CD4-positive, alpha-beta T cell treated with Interleukin-17A for 1 hour (primary cell): ENCODE measurements at places on chromosomes 1 and 21.

GRCh38 chr1:59560807-59561450 is 253.8 kb upstream of the HOOK1 start:
- no peak for DNase-seq

DNA sequence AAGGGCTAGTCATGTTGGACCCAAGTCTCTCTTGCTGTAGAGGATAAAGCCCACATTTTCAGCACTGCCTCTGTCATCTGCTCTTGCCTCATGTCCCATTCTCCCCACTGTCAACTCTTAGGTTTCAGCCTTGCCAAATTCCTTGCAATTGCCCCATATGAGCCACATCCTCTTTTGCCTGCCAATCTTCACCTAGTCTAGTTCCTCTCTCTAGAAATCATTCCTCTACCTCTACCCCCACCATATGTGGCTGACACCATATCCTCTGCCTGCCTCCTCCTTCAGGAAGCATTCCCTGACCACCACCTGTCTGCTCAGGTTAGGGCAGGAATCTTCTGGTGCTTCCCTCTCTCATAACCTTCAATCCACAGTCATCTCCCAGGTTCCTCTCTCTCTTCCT is 38.2 kb downstream of the SLC9A1 start:
- DNase-seq: peak; percentile 29

DNA sequence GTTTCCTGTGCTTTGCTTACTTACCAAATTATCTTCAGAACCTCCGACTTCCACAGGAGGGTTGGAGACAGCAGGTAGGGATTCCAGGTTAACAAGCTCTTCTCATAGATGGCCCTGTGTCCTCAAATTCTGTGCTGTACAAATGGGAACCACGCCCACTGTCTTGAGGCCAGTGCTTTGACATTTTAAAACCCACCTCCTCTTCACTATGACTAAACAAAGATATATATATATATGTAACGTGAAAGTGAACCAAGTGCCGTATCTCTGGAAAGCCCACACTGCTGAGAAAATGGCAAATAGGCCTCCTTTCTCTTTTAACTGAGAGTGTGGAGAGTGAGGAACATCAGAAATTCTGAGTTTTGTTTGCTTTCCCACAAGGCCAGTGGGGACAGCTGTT is 99.6 kb downstream of the ZBTB18 start:
- no peak for DNase-seq

- no peak for DNase-seq
Measured at GRCh38 chr1:5620997-5621396, 371.2 kb downstream of the NPHP4 start.

DNA sequence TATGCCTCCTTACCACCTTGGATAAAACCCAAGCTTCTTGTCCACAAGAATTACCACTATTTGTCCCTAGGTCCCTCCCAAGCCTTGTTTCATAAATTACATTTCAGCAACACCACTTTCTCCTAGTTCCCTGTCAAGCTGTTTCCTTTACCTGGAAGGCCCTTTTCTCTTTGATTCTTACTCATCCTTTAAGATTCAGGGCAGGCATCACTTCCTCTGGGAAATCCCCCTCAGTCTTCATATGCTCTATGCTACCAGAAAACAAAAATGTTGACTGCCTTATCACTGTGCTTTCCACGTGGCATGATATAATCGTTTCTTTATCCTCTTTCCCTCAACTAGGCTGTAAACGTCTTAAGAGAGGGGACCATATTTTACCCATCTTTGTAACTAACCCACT is 102.7 kb downstream of the LYST start:
- peak; percentile 4 for DNase-seq

- no peak for DNase-seq
Measured at GRCh38 chr1:110734133-110734680, 59.5 kb upstream of the KCNA3 start.

- DNase-seq: peak; percentile 90
Measured at GRCh38 chr1:198556971-198557370, 16.5 kb upstream of the ATP6V1G3 start.

- no peak for DNase-seq
Measured at GRCh38 chr1:234235434-234235881, 137.8 kb upstream of the COA6 start.

DNA sequence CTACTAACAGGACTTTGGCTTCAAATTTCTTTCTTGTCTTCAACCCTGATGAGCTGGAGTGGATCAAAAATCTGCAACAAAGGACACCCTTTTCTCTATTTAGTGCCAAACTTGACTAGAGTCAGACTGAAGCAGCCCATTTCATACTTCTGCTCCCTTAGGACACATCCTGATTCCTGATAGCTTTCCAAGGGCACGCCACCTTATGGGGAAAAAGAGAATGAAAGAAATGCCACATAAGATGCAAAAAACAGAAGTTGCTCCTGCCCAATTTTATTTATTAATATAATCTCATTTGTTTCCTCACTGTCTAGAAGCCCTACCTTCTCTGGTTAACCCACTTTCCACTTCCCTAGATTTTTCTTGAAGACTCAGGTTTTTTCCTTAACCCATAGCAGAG is 72.7 kb upstream of the NBPF4 start:
- DNase-seq: no peak

GRCh38 chr1:175237389-175237788 is 44.8 kb upstream of the KIAA0040 start:
- no peak for DNase-seq

DNA sequence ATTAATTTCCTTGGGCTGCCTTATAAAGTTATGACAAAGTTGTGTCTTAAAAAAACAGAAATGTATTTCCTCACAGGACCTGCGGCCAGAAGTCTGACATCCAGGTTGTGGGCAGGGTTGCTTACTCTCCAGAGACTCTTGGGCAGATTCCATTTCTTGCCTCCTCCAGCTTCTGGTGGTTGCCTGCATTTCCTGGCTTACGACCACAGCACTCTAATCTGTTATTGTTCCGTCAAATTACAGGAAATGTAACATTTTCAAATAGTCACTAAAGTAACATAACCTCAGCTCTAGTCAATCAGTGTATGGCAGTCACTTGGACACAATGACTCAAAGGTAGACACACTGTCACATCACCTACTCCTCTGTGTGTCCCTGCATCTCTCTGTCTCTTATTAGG is 226.8 kb downstream of the DNAH14 start:
- DNase-seq: no peak

- no peak for DNase-seq
Measured at GRCh38 chr1:153976819-153977249, 640 bp downstream of the JTB start.

GRCh38 chr1:69987881-69988280 is 217.5 kb downstream of the LRRC40 start:
- DNase-seq: no peak

DNA sequence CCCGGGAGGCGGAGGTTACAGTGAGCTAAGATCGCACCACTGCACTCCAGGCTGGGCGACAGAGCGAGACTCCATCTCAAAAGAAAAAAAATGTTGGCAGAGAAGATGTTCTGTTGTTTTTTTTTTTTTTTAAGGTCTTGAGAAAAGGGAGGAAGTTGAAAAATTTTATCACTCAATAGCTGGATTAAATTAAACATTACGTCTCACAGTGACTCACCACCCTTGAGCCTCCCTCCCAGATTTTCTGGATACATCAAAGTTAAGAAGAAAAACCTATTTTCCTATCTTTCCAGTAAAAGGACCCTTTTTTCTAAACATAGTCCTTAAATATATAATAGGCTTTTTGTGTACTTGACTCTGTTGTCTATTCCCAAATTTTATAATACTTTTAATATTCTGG is 35.5 kb downstream of the IFNAR1 start:
- DNase-seq: no peak

DNA sequence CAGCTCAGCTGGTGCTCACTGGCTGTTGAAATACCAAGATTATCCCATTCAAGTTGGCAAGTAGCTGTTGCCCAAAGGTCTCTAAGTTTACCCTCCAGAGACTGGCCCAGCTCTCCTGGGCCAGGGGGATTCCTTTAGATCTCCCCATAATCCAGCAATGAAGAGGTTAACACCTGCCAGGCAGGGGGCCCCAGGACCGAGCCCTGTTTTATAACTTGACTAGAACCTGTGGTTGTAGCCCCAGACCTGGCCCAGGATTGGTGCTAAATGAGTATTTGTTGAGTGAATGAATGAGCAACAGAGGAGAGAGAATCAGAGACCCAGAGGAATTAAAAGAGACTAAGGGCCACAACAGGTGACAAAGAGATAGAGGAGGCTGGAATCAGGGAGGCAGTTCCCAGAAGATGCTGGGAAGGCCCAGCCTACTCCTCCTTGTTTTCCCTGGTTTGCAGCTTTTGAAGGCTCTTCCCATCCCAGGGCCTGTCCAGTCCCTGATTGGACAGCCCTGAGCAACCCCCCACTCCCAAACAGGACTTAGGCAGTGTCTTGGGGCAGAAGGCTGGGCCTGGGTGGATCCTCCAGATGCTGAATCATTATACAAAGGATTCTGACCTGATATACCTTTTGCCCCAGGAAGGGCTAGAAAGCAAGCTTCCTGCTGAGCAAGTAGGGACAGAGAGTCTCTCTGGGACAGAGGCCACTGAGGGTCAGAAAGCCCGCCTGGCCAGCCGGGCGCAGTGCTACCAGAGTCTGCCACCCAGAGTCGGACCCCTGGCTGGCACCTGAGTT is 2.4 kb upstream of the RHBG start:
- DNase-seq: no peak

DNA sequence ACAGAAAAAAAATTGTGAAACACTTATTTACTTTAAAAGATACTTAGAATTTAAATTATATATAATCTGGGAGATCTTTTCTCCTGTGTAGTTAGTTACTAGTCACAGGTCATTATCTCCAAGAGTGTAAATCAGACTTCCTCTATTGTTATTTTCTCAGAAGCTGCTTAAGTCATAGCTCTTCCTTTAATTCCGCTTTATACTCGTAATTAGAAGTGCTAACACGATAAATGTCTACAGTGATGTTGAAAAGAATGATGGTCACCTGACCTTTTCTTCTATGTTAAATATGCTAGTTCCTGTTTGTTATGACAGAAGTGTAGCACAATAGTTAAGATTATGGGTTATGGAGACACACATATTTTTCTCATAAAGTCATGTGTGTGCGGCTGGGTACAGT is 123.6 kb downstream of the TGFB2 start:
- DNase-seq: no peak

GRCh38 chr1:245871915-245872314 is 635.2 kb downstream of the SMYD3 start:
- DNase-seq: no peak

GRCh38 chr1:17919525-17920439 is 164.6 kb downstream of the ACTL8 start:
- no peak for DNase-seq

DNA sequence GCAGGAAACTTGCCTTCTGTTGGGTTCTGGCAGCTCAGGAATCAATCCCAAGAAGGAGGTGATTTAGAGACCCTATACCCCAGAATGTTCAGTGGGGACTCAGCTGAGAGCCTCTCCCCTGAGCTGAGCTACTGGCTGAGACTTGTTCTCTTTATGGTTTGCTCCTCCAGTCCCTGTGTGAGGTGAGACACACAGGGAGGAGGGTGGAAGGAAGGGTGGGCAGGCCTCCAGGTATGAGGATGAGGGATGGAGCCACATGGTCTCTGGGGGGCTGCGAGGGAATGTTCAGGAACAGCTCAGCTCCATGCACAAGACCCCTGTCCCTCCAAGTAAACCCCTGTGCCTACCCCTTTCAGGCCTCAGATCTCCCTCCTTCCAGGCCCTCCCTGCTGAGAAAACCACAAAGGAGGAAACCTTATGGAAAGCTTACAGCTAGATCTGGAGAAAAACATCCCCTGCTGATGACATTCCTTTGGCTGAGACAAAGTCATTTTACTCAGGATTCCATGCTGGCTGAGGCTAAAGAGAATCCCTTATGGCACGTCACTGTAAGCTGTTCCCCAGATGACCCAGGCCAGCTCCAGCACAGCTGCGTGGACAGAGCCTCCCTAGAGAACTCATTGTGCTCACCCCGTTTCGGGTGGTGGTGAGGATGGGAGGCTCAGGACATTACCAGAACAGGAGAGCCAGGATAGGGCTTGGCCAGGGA is 91.5 kb upstream of the IPO9 start:
- no peak for DNase-seq

- no peak for DNase-seq
Measured at GRCh38 chr1:220783453-220783852, 3.3 kb upstream of the MTARC1 start.

DNA sequence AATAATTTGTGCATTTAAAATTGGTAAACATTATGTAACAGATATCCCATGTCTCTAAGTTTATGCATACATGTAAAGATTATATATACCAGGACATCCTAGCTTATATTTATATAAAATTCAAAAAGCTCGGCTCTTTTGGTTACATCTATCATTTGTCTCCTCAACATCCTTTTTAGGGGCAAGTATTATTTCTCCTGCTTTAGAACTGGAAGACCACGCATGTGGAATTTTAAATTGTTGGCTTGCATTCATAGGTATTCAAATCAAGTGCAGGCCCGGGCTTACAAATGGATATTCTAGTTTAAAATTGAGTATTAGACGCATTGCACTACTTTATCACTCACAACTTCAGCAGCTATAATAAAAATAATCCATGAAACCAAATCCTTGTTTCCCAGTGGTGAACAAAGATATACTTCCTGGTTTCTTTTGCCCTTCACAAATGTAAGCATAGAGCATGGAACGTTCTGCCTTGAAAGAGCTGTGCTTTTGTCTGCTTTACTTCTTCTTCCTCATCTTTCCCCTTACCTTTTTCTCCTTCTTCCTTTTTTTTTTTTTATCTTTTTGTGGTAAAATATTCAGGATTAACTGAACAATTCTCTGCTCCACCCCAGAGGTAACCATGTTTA is 57.1 kb downstream of the DDAH1 start:
- no peak for DNase-seq

- DNase-seq: no peak
Measured at GRCh38 chr1:67735206-67735605, 50.2 kb downstream of the GADD45A start.

- DNase-seq: no peak
Measured at GRCh38 chr21:39094847-39095579, 88.2 kb downstream of the PSMG1 start.

DNA sequence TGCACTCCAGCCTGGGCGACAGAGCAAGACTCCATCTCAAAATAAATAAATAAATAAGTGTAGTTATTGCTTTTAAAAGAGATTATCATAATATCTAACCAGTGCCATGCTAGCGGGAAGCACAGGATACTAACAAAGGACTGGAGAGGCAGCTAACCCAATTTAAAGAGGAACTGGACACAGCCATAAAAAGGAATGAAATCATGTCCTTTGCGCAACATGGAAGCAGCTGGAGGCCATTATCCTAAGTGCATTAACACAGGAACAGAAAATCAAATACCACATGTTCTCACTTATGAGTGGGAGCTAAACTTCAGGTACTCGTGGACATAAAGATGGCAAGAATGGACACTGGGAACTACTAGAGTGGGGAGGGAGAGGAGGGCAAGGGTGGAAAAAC is 54.9 kb downstream of the TM2D1 start:
- DNase-seq: no peak

- no peak for DNase-seq
Measured at GRCh38 chr1:4701276-4701675, 46.9 kb downstream of the AJAP1 start.

- DNase-seq: no peak
Measured at GRCh38 chr1:64323882-64324281, 120.5 kb downstream of the UBE2U start.

- no peak for DNase-seq
Measured at GRCh38 chr1:96349896-96350295, 371.7 kb upstream of the PTBP2 start.

GRCh38 chr1:194908643-194909042 is 1699.6 kb downstream of the KCNT2 start:
- DNase-seq: no peak

- no peak for DNase-seq
Measured at GRCh38 chr1:232112076-232112475, 485.5 kb downstream of the DISC1 start.
